LHCN-M2 (cell line): ENCODE measurements at places on chromosomes 4 and X.

GRCh38 chr4:174805746-174806145 lies 23.3 kb downstream of the GLRA3 start:
- DNase-seq: no peak

DNA sequence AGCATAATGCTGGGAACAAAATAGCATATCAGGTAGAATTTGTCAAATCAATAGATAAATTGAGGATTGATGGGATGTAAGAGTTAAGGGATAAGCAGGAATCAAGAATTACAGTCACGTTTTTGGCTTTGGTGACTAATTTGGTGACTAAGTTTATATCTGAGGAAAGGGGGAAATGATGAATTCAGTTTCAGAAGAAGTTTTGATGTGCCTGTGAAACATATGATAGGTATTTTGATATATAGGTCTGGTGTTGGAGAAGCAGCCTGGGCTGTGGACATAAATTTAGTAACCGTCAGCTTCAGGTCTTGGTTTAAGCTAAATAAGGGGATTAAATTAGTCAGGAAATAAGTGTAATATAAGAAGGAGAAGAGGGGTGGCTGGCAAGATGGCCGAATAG lies 79.0 kb upstream of the EDA2R start:
- DNase-seq: peak; percentile 12

GRCh38 chrX:1246816-1247215 lies 21.8 kb upstream of the CSF2RA start:
- peak; percentile 50 for DNase-seq

DNA sequence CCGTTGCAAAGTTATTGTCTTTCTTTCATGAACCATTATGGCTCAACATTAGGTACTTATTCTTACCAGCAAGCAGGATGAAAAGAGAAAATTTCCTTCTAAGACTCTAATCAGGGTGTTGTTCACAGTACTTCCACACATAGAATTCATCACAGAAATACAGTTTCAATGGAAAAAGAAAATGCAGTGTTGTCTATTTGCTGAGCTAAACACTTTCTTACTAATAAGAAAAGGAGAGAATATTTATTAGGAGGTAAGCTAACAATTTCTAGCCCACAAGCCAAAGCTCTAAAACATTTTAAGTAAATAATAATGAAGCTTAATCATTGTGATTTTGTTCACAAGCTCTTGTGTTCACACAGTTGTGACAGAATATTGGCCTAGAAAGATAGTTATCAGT lies 1772.8 kb upstream of the PCDH7 start:
- DNase-seq: no peak

DNA sequence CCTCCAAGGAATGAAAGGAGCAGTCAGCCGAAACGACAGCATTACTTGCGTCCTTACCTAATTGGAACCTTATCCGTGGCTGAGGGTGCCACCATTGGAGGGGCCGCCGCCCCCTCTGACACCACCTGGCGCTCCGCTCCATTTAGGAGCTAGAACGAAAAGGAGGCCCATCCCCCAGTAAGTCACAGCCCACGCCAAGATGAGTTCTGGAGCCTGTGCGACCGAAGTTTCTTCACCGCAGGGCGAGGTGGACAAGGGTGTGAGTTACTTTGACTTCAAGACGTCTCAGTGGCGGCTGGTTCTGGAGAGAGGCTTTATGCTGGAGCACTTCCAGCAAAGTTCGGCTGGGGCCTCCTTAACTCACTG lies 729 bp upstream of the IRF2 start:
- peak; percentile 37 for DNase-seq

GRCh38 chr4:126038502-126039144 lies 723.9 kb downstream of the FAT4 start:
- DNase-seq: peak; percentile 10
